ENCODE measurements at places on chromosomes 16 and 17.

- no peak for DNase-seq
These were observed 236.5 kb downstream of the C16orf95 start for GRCh38 chr16:87080571-87081167.

DNA sequence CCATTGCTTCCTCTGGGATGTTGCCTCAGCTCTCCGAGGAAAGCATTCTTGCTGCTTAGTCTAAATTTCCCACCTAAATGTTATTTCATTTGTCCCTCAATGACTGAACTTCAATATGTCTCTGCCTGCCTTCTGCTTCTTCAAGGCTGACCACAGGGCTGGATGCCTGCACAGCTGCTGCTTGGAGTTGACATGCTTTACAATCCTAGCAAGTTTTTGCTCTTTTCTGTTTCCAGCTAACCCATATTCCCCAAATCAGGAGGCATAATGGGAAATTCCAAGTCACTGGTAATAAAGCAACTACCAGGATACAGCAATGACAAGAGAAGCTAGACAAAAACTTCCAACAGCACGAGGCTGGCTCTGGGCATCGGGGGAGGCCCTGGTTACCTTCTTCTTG lies 48.9 kb downstream of the GTF3C1 start:
- no peak for DNase-seq

DNA sequence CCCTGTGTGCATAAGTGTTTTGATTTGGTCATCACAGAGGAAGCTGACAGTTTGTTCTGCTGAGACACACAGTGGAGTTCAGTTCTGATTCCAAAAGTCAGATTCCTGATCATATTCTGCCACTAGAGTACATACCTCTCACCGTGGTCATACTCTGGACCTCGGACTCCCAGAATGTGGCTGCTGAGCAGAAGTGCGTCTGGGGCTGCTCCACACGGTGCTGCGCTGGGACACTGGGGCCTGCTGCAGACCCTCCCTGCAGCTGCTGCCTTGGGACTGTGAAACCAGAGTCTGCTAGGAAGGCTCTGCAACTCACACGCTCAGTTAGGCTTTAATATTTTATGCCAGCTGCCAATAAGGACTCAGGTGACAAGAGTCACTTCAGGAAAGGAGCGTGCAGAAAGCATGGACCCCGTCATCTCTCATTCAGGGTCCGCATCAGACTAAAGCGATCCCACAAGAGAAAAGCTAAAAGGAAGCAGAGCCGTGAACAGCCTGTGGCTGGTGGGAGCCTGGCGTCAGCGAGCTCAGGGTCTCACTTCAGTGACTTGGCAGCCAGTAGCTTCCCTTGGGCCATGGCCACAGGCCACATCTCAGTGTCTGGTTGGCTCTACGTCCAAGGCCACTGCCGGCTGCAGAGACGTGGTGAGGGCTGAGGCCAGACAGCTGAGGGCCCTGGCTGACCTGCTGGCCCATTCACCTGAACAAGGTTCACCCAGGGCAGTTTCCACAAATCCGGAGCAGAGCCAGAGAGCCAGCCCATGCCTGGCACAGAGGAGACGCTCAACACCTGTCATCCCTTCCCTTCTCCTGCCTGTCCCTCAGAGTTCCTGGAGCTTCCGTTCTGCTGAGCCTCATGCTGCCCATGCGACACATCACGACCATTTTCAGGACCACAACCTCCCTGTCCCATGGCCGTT lies 24.7 kb upstream of the KIFC3 start:
- DNase-seq, result no peak

DNA sequence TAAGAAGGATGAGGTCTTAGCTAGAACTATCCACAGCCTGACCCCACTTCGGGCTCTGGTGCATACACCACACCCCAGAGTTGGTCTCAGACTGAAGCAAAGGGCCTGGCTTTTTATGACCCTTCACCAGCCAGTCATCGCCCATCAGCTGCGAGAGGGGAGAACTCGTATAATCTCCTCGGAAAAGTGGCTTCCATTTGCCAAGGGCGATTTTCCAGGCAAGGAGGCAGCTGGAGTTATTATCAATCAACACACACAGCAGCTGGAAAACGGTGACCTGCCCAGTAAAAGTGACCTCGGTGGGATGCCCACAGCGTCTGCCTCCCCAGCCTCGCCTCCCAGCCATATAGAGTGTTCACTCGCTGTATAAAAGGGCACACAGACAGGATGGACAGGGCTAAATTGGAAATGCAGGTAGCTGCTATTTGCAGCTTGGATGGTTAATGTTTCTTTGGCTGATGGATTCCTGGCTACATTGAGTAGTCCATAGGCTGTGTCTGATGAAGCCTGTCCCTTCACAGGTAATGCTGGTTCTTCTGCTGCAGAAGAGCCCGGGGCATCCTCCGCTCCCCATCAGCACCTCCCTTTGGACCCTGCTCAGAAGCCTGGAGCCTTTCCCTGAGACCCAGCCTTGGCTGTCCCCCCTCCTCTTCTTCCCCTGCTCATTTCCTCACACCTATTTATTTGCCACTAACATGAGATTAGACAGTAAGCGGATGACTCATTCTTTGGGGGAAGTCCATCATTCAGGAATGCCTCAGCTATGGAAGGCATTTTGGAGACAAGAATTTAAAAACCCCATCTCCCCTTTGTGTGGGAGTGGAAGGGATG lies 45.7 kb downstream of the TMEM186 start:
- DNase-seq, result peak; percentile 1

GRCh38 chr17:78252701-78253635 lies 21.5 kb downstream of the TMEM235 start:
- DNase-seq, result no peak

DNA sequence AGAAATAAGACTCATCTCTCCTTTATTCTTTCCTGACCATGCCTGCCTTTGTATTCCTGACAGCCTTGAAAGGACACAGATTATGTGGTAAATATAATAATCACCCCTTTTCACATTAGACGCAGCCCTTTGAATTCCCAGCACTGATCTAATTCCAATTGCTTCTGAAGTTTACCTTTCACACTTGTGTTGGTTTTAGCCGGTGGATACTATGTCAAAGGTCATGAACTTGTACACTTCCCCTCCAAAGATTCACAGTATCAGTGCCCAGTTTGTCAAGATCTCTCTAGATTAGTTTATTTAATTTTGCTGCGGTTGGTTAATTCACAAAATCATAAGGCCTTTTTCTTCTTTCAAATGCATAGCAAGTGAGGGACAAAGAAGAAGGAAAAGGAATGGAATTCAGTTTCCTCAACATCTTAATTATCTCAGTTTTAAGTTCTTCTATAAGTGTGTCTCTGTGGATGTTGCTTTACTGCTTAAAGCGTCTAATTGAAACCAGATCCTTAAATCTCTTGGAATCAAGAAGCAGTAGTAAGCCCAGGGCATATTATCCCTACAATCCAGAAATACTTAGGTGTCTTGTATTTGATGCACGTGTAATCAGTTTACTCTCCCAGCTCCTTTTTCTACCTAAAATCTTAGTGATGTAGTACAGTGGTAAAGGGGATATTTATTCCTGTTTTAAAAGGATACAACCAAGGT lies 174.3 kb upstream of the TBX2 start:
- DNase-seq, result no peak

DNA sequence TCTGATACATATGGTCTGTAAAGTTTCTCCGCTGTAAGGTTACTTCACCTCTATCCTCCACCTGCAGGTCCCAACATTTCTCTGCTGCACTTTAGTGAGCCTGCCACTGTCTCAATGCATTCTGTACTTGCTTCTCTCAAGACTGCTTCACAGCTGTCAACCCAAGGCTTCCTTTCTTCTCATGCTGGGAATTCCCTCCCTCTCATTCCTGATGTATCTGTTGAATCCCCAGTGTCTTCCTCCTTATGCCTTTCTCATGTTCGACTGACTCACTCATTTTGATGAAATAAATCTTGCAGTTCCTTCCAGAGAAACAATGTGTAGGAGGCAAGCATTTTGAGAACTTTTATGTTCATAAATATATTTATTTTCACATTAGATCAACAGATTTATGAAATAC lies 288.3 kb downstream of the CNTNAP4 start:
- DNase-seq, result no peak

DNA sequence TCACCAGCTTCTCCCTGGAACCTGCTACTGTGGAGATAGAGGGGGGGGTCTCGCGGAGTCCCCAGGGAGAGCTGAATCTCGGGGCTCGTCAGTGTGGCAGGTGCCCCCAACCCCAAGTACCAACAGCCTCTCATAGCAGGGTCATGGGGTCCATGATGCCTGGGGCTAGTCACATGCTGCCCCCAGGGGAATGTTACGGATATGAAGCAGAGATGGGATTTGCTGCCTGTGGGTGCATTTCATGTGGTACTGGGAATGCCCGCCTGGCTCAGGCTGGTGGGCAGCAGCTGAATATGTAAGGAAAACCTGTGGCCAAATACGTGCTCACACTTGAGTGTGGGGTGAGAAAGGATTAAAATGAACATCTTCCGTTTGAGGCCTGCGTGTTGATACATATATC lies 49.4 kb downstream of the MEAK7 start:
- no peak for DNase-seq

DNA sequence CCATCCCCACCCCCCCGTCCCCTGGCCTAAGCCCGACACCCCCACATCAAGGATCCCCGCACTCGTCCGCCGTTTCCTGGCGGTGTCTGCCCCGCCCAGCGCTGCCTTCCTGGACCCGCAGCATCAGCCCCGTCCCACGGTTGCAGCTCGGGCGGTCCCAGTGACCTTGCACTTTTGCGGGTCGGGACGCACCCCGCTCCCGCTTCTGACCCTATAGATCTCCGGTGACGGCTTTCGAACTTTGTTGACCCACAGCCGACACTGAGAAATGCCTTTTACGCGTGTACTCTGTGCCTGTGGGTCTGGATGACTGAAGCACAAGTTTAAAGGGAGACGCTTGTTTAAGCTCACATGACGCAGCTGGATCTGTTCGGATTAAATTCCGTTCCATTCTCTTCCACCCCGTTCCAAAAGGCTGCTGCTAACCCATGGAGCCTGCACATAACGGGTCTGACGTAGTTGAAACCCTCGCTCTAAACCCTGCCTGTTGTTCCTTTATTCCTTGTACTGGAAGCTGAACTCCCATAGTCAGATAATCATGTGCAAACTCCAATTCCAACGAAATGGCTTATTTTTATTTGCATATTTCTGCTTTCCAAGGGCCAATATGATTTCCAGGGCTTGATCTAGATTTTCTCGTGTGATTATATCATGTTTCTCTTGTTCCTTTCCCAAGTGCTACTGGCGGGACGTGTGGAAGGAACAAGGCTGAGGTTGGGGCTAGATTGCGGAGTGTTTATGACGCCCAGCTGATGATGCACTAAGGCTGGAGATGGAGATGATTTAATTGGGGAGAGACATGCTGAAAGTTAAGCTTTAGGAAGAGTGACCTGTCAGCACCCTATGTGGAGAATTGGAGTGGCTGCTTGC lies 834 bp downstream of the FLYWCH1 start:
- DNase-seq, result no peak

GRCh38 chr17:72523491-72523890 lies 402.7 kb downstream of the SOX9 start:
- DNase-seq, result no peak

DNA sequence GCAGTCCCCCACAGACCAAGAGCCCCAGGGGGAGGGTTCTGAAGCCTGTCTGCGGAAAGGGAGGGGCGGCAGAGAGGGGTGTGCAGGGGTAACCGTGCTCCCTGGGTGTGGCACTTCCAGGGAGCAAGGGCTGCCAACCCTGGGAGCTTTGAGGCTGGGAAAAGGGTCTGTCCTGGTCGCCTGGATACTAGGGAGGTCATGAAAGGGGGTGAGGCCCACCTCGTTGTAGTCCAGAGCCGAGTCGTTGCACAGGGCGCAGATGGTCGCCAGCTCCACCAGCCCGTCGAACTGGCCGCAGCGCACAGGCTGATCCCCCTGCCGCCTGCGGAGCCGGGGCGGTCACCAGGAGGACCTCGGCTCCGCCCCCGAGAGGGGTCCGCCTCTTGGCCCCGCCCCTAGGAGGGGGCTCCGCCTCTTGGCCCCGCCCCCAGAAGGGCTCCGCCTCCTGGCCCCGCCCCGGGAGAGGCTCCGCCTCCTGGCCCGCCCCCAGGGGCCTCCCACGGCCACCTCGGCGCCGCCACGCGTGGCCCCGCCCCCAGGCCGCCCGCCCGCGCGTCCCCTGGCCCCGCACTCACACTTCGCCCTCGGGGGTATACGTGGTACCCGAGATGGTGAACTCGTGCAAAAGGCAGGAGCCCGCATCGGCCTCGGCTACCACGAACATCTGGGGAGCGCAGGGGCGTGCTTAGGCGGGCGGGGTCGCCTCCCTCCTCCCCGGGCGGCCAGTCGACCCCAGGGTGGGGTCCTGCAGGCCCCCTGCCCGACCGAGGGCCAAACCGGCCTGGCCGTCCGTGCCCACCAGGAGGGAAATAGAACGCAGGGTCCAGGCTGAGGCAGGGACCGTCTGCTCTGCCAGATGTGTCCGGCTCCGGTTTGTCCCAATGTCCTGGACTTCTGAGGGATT lies 19.5 kb downstream of the ATP2A3 start:
- peak; percentile 44 for DNase-seq

DNA sequence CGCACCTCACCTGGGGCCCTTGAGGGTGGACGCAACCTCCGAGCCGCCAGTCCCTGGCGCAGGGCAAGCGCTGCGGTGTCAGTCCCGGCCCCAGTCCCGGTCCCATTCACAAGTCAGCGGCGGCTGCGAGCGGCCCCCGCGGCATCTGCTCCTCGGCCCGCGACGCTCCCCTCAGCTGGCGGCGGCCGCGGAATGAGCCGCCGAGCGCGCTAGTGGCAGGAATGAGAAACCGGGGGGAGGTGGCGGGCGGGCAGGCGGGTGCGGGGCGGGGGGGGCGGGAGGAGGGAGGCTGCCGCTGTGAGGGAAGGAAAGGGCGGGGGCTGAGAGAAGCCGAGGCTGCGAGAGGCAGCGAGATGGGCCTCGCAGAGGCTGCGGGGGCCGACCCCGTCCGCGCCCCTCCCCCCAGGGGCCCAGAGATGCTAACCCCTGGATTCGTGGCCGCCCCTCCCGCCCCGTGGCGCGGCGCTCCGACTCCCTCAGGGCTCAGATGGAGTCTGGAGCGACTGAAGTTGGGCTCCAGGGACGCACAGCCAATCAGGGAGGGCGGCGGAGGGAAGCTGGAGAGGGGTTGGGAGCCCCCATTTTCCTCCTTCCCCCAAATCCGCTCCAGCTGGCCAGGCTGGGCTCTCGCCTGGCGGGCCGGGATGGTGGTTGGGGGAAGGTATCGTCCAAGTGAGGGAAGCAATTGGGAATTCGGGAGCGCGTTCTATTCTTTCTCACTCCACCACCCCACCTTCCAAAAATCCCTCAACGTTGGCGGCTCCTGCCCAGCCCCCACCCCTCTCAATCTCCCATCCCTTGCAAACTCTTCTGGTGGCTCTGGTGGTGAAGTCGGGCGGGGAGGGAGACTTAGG lies at the start of gene CDH11:
CDH11 (minus strand) TSS at position 194 of the 854 bp plus-strand sequence. CDS start 117,194 bp downstream, outside the sequence.
- peak; percentile 87 for DNase-seq

DNA sequence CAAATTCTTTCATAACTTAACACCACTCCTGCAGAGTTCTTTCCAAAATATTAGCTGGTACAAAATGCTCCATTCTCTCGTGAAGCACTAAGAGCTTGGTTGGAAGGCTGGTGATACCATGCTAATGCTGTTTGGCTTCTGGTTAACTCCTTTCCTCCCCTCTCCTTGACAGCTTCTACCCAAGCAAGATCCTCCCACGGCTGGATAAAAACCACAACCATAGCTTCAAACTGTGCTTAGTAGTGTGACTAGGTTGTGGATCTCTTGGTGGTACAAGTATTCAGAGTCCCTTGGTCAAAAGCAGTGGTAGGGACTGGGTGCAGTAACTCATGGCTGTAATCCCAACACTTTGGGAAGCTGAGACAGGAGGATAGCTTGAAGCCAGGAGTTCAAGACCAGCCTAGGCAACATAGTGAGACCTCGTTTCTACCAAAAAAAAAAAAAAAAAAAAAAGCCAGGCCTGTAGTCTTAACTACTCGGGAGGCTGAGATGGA lies 2.3 kb downstream of the PHAF1 start:
- DNase-seq, result no peak
